ENCODE measurements at places on chromosomes 11 and 22.

GRCh38 chr11:6604081-6604626 lies 580 bp downstream of the ILK start:
- peak; percentile 16 for DNase-seq

GRCh38 chr11:58006940-58007339 lies 16.7 kb upstream of the OR9Q1 start:
- no peak for DNase-seq

DNA sequence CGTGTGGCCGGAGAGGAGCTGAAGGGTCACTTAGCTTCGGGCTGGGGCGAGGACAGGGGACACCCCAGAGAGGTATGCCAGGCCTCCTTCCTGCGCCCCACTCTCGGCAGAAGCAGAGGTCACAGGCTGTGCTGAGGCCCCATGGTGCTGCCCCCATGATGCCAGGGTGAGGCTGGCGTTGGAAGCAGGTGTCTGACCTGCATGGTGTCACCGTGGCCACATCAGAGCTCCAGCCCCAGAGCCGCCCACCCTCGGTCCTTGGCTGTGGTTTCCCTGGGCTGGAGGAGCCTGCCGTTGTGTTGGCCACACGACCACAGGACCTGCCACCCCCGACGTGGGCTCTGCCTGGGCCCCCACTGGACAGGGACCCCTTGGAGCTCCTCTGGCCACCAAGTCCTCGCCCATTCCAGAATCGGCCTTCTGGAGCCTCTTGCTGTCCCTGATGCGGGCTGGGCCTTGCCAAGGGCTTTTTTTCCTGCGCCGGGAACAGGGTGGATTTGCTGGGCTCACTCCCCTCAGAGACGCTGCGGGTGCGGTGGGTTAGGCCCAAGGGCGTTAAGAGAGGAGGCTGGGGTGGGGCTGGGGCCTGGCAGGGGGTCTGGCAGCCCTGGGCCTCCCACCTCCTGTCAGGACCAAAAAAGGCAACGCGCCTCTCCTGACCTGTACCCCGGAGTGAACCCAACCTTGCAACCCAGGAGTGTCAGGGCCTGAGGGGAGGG lies 8.2 kb upstream of the TSSC4 start:
- no peak for DNase-seq

GRCh38 chr11:8709002-8709672 lies 26.5 kb downstream of the RPL27A start:
- DNase-seq: no peak

DNA sequence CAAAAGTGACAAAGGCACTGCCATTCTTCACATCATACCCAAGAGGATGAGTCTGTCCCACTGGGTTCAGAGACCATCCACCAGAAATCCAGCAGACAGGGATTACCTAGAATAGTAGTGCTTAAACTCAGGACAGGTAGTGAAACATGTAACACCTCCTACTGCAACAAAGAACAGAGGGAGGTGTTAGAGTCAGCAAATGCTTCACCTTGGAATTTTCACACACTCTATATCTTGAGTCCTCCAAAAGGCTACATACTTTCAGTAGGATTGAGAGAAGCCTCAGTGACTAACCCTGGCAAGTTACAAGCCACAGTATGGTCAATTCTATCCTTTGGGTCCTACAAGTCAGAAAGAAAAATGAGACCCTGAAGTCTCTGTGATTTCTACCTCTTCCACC lies 6.0 kb upstream of the CAVIN3 start:
- DNase-seq: no peak

- DNase-seq: no peak
These were observed 120.4 kb downstream of the CCDC34 start for GRCh38 chr11:27242591-27242990.

- no peak for DNase-seq
These were observed 21.4 kb downstream of the XRCC6 start for GRCh38 chr22:41642331-41643110.

GRCh38 chr11:119626871-119627270 lies 102.1 kb downstream of the NECTIN1 start:
- DNase-seq: no peak

- DNase-seq: no peak
These were observed 33.7 kb upstream of the TH start for GRCh38 chr11:2205214-2205720.

GRCh38 chr11:44243595-44244343 lies 66.2 kb downstream of the ALX4 start:
- no peak for DNase-seq

DNA sequence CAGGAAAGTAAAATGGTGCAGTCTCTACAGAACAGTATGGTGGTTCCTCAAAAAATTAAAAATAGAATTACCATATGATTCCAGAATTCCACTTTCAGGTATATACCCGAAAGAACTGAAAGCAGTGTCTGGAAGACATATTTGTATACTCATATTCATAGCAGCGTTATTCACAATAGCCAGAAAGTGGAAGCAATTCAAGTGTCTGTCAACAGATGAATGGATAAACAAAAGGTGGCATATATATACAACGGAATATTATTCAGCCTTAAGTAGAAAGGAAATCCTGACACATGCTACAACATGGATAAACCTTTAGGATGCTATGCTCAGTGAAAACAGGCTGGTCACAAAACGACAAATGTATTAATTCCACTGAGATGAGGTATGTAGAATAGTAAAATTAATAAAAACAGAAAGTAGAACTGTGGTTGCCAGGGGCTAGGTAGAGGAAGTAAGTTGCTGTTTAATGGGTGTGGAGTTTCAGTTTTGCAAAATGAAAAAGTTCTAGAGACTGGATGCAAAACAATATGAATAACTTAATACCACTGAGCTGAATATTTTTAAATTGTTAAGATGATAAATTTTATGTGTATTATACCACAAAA lies 14.5 kb downstream of the SAA1 start:
- DNase-seq: no peak

DNA sequence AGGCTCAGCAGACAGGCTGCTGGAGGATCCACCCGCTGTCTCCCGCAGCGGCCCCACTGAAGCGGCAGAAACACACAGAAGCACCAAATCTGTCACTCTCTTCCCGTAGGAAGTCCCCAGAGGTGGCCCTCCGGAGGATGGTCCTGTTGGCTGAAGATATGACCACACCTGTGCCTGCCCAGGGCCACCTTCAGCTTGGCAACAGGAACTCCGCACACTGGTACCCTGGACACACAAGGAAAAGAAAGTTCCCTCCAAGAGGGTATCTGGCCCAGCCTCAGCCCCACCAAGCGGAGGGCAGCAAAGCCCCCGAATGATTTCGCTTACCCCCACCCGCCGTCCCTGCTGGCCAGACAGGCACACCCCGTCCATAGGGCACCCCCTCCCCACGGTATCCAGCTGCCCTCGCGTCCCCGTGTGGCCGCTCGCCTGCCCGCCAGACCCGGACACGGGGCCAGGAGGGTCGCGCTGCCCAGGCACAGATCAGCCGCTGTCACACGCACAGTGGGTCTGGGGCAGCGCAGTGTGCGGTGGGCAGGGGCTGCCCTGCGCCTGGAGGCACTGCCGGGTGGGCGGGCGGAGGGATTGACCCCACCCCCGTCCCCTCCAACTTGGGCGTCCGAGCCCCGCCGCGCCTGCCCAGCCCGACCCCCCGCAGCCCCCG lies 7.0 kb downstream of the RASSF7 start:
- DNase-seq: no peak

DNA sequence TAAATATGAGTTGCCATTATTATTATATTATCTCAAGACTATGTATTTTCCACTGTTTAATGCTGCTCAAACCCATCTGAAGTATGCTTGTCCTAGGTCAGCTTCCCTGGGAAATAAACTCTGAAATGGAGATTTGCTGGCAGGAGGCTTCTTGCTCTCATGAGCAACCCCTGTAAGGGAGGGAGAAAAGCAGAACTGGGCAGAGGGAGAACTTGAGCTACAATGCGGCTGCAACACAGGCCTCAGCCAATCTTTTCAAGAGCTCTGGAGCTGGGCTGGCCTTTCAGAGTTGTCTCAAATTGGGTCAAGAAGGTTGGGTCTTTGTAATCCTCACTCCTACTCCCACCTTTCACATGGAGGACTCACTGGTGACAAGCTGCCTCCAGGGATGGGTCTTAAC lies 412.6 kb downstream of the TENM4 start:
- no peak for DNase-seq

GRCh38 chr22:35378621-35379020 lies 2.3 kb upstream of the HMOX1 start:
- DNase-seq: no peak

GRCh38 chr11:45852712-45853101 lies 5.4 kb downstream of the CRY2 start:
- DNase-seq: no peak

GRCh38 chr11:416757-417621 lies 2.2 kb upstream of the SIGIRR start:
- DNase-seq: peak; percentile 37

- DNase-seq: no peak
These were observed 274.0 kb downstream of the BRD1 start for GRCh38 chr22:49553518-49554295.

- no peak for DNase-seq
These were observed 21.1 kb downstream of the MRGPRD start for GRCh38 chr11:68959465-68960293.

DNA sequence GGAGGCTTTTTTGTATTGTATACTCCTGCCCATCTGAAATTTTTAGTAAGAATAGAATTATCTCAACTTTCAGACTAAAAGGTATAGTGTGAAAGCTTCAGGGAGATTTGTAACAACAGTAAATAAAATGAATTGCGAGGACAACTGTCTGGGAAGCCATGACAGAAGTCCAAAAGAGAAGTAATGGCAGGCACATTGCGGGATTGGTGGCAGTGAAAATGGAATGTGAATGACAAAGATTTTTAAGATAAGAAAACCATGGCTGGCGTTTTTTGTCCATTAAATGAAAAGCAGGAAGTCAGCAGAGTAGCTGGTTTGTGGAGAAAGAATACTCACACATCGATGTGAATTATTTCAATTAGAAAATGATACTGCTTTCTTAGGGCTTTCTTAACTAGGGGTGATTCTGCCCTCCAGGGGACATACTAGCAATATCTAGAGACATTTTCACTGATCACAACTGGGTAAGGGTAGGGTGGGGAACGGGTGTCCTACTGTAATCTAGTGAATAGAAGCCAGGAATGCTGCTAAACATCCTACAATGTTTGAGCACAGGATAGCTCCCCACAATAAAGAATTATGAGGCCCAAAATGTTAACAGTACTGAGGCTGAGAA lies 1.6 kb downstream of the NPAT start:
- peak; percentile 16 for DNase-seq

GRCh38 chr22:45528046-45528445 lies 25.4 kb downstream of the FBLN1 start:
- DNase-seq: no peak

- no peak for DNase-seq
These were observed 33.5 kb downstream of the MMP7 start for GRCh38 chr11:102497061-102497460.

DNA sequence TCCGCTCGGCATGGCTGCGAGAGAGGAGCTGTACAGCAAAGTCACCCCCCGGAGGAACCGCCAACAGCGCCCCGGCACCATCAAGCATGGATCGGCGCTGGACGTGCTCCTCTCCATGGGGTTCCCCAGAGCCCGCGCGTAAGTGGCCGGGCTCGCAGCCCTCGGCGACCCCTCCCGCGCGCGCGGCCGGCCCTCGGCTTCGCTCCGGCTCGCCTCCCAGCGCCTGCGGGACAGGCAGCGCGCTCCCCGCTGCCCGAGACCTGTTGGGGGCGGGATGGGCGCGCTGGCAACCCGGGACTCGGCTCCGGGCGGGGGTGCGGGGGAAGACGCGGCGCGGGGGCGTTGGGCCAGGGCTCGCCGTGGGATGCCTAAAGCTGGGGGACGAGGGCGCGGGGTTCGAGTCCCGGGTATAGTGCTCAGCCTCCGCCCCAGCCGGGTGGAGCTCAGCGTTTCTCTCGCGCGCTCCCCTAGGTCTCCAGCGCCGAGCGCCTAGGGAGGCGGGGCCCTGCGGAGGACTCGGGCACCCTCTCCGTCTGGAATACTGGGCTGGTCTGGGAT lies 630 bp downstream of the UBASH3B start:
- peak; percentile 75 for DNase-seq

DNA sequence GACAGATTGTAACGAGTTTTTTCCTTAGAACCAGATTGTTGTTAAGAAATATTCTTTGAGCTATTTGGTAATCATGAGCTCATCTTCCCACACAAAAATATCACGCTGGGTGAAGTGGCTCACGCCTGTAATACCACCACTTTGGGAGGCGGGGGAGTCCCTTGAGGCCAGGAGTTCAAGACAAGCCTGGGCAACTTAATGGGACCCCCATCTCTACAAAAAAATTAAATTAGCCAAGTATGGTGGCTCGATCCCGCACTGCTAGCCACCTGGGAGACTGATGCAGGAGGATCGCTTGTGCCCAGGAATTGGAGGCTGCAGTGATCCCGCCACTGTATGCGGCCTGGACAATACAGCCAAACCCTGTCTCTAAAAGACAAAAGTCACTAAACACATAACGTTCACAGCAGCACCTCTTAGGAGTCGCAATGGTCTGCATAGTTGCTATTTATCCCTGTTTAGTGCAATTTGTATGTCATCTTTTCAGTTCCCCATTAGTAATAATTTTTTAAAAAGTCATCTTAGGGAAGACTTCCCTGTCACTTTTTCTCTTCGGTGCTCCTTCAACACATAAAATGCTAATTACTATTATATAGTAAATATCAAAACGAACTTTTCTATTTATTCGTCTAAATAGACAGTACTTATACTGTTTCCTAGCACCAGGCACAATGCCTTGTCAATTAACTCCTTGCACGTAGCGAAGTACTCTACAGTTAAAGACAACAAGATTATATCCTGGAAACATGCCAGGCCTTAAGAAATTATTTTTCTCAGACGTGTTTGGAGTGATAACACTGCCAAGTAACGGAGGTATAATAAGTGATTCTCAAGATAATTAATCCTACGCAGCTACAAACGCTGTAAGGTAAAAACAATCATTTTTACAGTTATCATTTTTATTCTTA lies 1.1 kb downstream of the ST13 start:
- DNase-seq: no peak

- DNase-seq: no peak
These were observed 89.5 kb downstream of the GGTLC2 start for GRCh38 chr22:22733881-22734373.

GRCh38 chr11:128157423-128158298 lies 429.7 kb downstream of the ETS1 start:
- no peak for DNase-seq

GRCh38 chr11:126111458-126112116 lies 48.9 kb upstream of the CDON start:
- DNase-seq: no peak

- no peak for DNase-seq
These were observed 63.9 kb downstream of the TP53I11 start for GRCh38 chr11:44886790-44887140.

GRCh38 chr22:40300884-40301672 lies 45.2 kb upstream of the ADSL start:
- no peak for DNase-seq

All from bone marrow (tissue), 2 donors.